NCI-H1092 treated with DMSO at 0.1 percent for 48 hours (cell line): ENCODE measurements at places on chromosomes 5 and 9.

- peak; percentile 86 for DNase-seq
Measured at GRCh38 chr5:23419115-23419514, 88.3 kb upstream of the PRDM9 start.

GRCh38 chr9:124008694-124009530 is 2.7 kb upstream of the LHX2 start:
- DNase-seq, result peak; percentile 78

DNA sequence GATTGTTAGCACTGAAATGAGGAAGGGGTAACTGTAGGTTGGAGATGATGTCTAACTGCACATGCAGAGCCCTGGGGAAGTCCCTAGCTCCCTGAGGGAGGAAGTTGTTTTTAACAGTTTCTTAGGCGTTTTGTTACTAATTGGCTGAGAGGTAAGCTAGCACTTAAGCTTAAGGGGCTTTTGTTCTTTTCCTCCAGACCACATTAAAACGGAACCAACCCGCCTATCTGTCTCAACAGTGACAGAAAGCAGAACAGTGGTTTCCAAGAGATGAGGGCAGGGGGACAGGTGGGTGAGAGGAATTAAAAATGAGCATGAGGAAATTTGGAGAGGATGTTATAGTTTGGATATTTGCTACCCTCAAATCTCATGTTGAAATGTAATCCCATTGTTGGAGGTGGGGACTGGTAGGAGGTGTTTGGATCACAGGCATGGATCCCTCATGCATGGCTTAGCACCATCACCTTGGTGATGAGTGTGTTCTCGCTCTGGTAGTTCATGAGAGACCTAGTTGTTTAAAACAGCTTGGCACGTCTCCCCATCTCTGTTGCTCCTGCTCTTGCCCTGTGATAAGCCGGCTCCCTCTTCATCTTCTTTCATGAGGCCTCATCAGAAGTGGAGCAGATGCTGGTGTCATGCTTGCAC is 38.9 kb downstream of the LYRM7 start:
- peak; percentile 87 for DNase-seq

GRCh38 chr5:35047785-35048404 is at the start of gene AGXT2:
Gene AGXT2, minus strand, starts transcription at chr5:35047949. Its CDS starts 57 bp downstream, at chr5:35047892.
- no peak for DNase-seq

GRCh38 chr5:56161927-56162326 is 71.2 kb downstream of the ANKRD55 start:
- DNase-seq, result no peak

DNA sequence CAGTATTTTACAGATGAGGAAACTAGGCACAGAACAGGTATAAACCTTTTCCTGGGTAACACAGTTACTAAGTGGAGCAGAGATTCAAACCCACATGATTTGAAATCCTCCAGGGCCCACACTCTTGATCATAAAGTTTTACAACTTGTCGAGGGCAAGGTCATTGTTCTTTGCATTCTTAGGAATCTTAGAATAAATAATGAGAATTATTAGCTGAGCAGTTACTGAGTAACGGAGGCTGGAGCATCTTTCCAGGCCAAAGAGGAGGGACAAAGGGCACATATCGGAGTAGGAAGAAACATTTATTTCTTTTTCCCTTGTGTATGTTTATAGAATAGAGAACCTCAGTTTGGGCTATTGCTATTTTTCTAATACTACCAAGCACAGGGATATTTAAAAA is 27.1 kb upstream of the F2R start:
- no peak for DNase-seq

DNA sequence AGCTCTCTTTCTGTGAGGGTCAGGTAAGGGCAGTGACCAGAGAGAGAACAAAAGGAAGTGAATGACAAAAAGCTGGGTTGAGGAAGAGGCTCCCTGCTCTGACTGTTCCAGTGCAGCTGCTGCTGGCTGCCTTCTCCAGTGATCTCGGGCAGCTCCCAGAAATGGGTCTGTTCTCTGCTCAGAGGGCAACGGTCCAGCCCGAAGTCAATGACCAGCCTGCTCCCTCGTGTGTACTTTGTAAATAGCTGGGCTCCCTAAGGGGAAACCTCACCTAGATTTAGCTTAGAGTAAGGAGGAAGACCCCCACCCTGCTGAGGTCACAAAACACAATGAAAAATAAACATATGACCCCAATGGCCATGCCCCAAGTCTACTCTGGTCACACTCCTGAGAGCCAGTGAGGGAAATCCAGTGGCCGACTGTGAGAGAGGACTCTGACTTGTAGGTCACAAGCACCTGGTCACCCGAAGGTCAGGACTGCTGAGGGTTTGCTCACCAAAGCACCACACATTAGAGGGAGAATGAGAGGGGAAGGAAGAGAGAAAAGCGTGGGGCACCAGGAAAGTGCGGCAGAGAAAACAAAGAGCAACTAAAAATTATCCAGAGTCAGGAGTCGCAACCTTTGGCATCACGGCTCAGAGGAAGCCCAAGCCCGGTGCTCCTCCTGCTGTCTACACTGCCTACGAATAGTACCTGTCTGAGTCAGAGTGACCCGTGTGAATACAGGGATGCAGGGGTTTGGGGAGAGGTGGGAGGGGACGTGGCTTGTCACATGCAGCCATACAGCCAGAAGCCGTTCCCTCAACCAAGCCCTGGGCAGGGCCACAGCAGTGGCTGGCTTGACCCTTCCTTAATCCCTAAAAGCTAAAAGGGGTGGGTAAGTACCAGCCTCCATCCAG is 19.8 kb downstream of the NIPAL4 start:
- DNase-seq, result no peak

DNA sequence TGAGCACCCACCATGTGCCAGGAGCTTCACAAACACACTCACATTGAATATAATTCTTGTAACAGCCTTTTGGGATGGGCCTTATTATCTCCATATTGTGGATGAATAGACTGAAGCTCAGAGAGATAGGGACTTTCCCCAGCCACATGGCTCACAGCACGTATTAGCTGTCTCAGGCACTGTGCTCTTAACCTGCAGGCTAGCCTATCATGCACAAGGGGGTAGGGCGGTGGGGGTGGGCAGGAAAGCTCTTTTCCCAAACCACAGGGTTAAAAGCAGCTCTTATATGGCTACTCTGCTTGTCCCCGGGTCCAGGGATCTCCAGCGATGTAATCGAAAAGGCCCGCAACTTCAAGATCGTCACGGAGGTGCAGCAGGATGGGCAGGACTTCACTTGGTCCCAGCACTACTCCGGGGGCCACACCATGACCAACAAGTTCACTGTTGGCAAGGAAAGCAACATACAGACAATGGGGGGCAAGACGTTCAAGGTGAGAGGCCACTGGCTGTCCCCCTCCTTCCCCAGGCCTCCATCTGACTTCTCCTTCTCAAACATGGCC is 2.6 kb downstream of the FABP6 start:
- DNase-seq, result no peak

DNA sequence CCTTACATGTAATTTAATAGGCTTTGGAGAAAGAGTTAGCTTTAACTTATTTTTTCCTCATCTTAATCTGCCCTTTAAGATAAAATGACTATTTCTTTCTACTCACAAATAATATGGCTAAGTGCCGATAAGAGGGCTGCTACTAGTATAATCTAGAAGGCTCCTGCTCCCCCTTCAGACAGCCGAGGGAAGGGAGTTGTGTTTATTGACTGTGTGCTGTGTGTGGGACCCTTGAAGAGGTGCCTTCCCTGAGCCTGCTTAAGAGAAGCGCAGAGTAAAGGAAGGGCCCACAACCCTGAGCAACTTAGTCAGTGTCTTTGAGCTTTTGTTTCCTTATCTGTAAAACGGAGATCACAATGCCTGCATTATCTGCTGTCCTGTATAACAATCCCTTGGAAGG is 28.1 kb upstream of the CKMT2 start:
- no peak for DNase-seq

GRCh38 chr5:82073179-82073578 is 101.4 kb downstream of the ATG10 start:
- no peak for DNase-seq

GRCh38 chr9:96006961-96007360 is 131.5 kb downstream of the ERCC6L2 start:
- DNase-seq, result no peak

DNA sequence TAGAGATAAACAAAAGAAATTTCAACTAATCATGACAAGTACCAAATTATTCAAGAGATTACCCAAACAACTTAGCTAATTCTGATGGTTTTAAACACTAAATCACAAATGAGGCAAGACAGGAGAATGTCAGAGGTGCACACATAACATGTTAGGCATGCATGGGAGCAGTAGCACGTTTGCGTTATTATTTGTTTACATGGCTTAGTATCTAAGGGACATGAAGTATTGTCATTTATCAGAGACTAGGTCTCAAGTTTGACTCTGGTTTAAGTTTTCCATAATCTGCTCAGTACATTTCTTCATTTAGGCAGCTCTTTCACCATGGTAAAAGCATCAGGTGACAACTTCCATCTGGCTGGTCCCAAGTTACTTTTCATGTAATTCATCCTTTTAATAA is 244.1 kb upstream of the TNC start:
- DNase-seq, result no peak

DNA sequence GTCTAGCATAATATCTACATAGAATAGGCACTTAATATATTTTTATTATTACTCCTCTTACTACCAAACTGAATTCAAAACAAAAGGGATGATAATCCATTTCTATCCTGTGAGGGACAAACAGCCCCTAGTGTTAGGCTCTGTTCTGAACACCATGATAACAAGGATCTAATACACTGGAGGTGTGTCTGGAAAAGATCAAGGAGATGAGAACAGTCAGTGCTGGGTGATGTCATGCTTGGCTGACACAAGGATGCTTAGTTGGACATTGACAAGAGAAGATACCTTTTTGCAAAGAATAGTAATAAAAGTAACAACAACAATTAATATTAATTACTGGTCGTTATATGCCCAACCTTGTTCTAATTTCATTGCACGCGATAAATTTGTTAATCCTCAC is 458.7 kb downstream of the EBF1 start:
- no peak for DNase-seq

DNA sequence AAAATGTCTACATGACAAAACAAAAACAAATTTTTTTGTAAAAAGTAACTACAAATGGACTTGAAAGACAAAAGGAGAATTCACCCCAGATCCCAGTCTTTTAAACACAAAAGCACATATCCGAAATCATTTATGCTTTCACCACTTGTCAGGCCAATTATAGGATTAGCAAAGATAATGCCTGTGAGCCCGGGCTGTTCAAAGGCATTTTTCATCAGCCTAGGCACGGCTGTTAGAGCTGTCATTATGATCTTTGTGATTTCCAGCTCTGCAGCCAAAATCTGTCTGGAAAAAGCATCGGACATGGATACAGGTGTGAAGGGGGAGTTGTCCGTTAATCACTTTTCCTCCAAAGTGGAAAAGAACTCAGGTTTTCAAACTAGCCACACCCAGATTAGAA is 23.6 kb upstream of the RAB14 start:
- DNase-seq, result no peak

GRCh38 chr5:82339792-82340191 is 61.6 kb upstream of the RPS23 start:
- DNase-seq, result no peak

- no peak for DNase-seq
Measured at GRCh38 chr5:170437621-170438375, 48.6 kb upstream of the KCNMB1 start.
